EL (cell line): ENCODE measurements at places on chromosomes 6 and 20.

DNA sequence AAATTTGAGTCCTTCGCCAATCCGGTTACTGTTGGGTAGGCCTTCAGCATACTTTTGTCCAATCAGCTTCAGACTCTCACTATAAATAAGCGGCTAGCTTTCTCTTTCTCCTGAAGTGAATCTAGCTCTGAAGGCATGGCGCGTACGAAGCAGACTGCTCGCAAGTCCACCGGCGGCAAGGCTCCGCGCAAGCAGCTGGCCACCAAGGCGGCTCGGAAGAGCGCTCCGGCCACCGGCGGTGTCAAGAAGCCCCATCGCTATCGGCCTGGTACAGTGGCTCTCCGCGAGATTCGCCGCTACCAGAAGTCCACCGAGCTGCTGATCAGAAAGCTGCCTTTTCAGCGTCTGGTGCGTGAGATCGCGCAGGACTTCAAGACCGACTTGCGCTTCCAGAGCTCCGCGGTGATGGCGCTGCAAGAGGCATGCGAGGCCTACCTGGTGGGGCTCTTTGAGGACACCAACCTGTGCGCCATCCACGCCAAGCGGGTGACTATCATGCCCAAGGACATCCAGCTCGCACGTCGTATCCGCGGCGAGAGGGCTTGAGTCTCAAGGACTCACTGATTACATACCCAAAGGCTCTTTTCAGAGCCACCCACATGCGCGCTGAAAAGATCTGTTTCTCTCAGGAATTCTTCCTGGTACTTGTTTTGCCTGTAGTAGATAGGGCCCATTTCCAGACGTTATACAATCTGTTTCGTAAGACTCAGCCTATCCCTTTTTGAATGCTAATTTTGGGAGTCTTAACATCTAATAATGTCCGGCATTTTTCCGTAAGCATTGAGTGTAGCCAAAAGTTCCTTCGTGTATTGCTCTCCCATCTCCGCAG lies 102.0 kb downstream of the OR2B2 start:
- peak; percentile 98 for DNase-seq

- DNase-seq: no peak
Measured at GRCh38 chr6:35790683-35791082, 6.4 kb downstream of the CLPS start.

GRCh38 chr20:5928836-5929715 lies 21.3 kb downstream of the TRMT6 start:
- no peak for DNase-seq

- DNase-seq: no peak
Measured at GRCh38 chr6:62059901-62060300, 226.1 kb downstream of the KHDRBS2 start.

DNA sequence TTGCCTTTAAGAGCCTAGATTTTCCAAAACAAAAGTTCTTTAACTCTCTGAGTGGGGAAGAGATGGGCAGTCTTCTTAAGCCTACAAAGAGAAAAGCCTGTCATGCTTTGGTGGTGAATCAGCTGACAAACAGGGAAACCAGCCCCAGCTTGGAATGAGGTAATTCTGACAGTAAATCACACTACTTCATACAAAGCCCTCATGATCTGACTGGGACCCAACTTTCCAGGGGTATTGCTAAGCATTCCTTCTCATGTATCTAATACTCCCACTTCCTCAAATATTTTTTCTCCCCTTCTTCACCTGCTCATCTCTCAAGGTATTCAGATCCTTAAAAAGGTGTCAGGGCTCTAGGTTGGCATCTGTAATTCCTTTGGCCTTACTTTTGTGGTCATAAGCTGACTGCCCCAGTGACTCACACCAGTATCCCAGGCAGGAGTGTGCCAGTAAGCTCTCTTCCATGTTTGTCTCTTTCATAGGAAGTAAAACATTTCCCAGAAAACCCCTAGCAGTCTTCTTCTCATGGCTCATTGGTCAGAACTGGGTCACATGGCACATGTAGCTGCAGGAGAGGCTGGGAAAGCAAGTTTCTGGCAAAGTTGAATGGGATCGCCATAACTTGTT lies 15.0 kb upstream of the TBC1D22B start:
- peak; percentile 99 for DNase-seq

DNA sequence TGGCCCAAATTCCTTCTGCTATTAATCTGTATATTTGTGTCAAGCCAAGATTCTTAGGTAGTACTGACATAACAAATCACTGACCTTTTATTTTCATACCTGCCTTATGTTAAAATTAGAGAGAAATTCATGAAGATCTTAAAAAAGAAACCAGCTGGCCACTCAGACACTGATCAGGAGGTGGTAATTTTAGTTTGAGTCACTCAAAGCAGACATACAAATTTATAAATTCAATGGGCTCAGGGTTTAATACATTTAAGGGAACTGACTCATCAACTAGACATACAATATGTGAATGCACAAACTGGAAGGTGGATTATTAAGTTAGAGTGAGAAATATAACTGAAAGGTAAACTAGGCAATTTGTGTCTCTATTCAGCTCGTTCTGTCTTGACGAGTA lies 711.9 kb upstream of the EYS start:
- no peak for DNase-seq

GRCh38 chr6:116447052-116447451 lies 14.1 kb upstream of the CALHM6 start:
- DNase-seq: peak; percentile 37

GRCh38 chr6:148747145-148747470 lies 278 bp downstream of the UST start:
- peak; percentile 69 for DNase-seq

DNA sequence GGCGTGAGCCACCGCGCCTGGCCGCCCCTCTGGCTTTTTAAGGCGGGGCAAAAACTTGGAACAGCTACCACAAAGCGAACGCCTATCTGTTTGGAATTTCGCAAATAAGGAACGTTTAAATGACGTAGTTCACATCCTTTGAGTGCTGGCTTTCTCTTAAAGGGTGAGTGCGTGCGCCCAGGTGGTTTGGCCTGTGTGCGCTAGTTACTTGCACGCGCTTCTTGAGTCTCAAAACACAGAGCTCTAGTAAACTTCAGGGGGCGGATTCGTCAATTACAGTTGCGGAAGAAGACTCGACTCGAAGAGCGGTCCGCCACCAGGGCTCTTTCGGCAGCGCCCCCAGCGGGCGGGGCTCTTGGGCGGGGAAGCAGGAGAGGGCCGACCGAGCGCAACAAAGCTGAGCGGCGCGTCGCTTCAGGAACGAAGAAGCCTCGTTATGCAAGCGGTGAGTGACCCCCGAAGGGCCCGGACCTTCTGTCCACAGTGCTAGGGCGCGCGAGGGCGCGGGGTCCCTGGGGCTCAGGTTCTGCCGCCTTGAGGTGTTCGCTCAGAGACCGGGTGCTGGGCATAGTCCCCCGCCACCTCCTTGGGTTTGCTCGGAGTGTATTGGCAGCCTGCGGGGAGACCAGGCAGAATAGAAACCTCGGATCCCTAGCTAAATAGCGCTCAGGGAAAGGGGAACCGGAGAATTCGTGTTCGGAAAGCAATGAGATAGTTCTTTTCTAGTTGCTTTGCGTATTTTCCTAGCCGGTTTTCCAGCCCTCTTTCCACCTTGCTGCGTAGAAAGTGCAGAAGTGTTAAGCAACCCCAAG lies at the start of gene SYCP2L:
Gene SYCP2L, plus strand, starts transcription at position 362 of the 812 bp plus-strand sequence. Its CDS starts 75 bp downstream, at position 437.
- DNase-seq: peak; percentile 60

DNA sequence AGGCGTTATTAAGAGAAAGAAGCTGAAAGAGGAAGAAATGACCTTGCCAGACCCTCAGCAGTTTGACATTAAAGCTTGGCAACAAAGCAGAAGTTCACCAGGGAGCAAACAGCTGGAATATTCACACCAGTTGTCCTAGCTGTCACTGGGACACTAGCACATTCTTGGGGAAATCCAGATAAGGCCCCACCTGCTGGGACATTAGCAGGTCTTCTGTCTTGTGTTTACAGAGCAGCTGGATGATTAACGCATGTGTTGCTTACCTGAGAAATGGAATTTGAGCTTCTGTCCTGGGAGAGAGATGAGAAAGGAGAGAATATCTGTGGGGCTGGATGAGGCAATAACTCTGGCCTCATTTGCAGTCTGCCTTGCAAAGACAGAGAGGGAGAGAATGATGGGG lies 137.6 kb upstream of the RIN2 start:
- DNase-seq: no peak

GRCh38 chr6:37259191-37259590 lies 1.2 kb upstream of the TMEM217 start:
- peak; percentile 31 for DNase-seq

- no peak for DNase-seq
Measured at GRCh38 chr20:53399083-53399482, 194.6 kb downstream of the ZNF217 start.

DNA sequence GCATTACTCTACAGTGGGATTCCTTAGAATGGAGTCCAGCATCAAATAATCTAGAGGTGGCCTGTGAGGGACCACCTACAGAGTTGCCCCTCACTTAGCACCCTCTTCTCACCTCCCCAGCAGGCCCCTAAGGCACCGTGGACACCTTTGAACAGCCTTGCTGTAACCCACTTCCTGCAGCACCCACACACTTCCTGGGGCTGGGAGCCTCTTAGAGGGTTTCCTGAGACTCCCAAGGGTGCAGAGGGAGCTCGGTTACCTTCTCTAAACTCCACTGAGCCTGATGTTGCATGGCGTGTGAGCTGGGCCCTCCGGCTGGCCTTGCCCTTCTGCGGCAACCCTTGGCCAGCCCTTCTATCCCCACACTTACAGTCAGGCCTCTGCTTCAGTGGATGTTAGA lies 7.3 kb upstream of the SIRPG start:
- no peak for DNase-seq

- DNase-seq: peak; percentile 26
Measured at GRCh38 chr6:85756982-85757381, 114.3 kb upstream of the SYNCRIP start.

DNA sequence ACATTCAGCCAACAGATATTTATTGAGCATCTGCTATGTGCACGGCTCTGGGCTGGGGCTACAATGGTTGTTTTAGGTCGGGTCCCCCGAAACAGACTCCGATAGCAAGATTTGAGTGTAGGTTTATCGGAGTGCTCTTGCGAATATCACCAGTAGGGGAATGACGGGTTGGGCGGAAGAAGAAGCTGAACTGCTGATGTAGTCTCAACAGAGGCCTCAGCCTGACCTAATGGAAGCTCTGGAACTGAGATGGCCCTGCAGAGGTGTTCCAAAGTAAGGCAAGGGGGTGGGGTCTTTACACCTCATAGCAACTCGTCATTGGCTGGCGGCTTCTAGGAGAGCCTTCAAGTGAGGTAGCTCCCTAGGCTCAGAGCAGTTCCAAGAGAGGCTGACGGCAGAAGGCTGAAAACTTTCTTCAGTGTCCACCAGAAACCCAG lies 1.1 kb downstream of the L3MBTL1 start:
- no peak for DNase-seq

- DNase-seq: no peak
Measured at GRCh38 chr6:77332915-77333623, 130.2 kb downstream of the HTR1B start.

DNA sequence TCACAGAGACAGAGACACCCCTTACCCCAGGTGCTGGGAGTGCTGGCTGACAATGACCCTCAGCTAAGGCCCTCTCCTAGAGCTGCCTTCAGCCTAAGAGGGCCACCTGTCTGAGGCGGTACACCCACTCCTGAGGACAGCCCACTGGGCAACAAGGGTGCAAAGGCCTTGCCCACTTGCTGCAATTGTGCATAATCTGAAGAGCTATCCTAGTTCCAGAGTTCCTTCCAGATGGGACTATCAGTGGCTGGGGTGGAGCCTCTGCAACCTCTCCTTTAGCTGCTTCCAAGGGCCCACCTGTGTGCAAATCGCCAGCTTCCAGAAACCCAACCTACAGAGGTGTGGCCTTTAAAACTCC lies 87.5 kb downstream of the PREX1 start:
- no peak for DNase-seq

GRCh38 chr6:21592953-21593352 lies 598 bp upstream of the SOX4 start:
- DNase-seq: no peak

GRCh38 chr20:51450984-51451383 lies 91.5 kb downstream of the NFATC2 start:
- no peak for DNase-seq

GRCh38 chr6:170100046-170100445 lies 190.8 kb downstream of the DLL1 start:
- no peak for DNase-seq

GRCh38 chr6:106513808-106514582 lies 115.3 kb downstream of the RTN4IP1 start:
- peak; percentile 52 for DNase-seq

GRCh38 chr6:7529141-7529540 lies 12.3 kb upstream of the DSP start:
- no peak for DNase-seq

DNA sequence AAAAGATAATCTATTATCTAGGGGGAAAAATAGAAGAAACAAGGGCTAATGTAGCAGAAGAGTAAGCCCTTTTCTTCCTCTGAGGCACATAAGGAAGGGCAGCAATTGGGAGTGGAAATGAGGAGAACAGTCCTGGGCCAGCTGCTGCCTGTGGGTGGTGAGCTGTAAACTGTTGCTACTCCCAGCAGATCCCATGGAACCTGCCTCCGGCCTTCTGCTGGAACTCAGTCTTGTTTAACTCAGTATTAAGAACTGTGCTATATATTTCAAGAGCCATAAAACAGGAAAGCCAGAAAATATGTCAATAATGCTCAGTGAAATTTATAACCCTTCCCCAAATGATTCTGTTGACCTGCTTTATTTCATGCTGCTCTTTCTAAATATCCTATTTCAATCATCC lies 464.2 kb downstream of the COL12A1 start:
- no peak for DNase-seq

DNA sequence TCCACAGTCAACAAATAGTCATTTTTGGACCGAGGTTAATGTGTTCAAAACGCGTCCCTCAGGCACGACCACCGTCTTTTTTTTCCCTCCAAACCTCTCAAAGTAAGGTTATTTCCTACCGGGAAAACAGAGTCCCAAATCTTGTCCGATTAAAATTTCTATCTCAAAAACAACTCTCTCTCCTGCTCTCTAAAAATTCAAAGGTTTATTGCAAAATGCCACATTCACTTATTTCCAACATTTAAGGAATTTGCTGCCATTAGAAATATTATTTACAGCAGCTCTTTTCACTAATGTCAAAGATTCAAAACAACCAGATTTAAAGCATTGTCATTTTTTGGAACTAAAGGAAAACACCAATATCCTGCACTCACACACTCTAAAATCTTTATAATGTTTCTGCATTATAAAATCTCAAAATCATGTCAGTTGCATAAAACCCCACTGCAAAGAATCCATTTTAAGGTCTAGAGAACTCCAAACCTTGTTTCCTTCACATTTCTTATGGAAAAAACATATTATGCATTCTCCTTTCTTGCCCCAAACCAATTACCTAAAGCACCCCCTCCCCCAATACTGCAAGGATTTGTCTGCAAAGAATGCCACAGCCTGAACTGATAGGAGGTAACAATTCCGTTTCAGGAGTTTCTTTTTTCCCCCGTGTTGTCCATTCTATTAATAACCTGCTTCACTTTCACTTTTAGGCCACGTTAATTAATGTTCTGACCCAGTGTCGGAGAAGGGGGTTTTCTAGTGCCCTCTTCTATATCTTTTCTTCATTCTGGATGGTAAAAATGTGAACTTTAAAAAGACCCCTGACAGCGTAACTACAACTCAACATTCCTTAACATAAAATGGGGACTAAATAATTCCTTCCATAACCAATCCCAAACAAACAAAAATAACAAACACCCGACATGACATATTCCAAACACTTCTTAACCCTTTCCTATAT lies 1.4 kb downstream of the NRN1 start:
- DNase-seq: no peak
